SK-N-SH (cell line): ENCODE measurements at places on chromosomes 1 and 21.

GRCh38 chr1:208048904-208049303, 138.0 kb upstream of the CD34 start:
- DNase-seq, result no peak
- no peaks in the 10 kb centered on the region; the same call in 1 of the 2 replicates for H3K4me1 ChIP-seq
- no peak overlapping the region for H3K27ac ChIP-seq
- peaks cover 73% of the 10 kb centered on the region for H3K36me3 ChIP-seq

DNA sequence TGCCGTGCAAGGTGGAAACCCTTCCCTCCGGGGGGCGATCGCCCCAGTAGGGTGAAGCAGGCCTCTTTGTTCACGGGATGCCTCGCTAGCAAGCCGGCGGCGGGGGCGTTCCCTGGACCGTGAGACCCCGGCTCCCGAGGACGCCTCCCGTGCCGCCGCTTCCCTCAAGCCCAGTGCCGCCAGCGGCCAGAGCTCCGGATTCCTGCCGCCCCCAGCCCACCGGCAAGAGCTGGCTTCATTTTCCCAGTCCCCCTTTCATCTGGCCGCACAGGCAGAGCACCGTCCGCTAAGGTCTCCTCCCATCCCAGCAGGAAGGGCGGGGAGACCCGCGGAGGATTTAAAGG, 16.3 kb downstream of the IER5 start:
- H3K27ac ChIP-seq, result peak overlapping the region; percentile 98
- peak overlapping the region; percentile 80 for H3K4me3 ChIP-seq
- no peaks in the 10 kb centered on the region for H3K27me3 ChIP-seq
- H3K4me1 ChIP-seq, result peaks cover 56% of the 10 kb centered on the region
- no peak for DNase-seq

GRCh38 chr1:62613325-62613727, 16.0 kb downstream of the ANGPTL3 start:
- H3K4me1 ChIP-seq, result no peaks in the 10 kb centered on the region; the same call in 1 of the 2 replicates
- H3K27me3 ChIP-seq, result no peaks in the 10 kb centered on the region
- DNase-seq, result no peak
- H3K36me3 ChIP-seq, result peaks cover 44% of the 10 kb centered on the region

DNA sequence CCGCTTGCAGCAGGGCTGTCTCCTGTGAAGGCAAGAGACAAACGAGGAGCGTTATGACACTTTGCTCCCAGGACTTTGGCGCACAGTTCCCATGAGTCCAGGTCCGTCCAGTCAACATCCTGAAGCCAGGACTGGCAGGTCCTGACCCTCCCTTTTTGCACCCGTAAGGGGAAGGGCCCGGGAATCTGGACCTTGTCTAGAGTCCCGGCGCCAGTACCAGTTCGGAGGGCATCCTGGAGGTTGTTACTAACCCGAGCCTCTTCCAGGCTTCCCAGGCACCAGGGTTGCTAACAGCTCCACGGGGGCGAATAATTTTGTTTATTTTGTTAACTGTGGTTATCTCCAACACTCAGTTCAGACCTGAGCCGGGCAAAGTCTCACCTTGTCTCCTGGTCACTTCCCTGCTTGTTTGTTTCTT, 682 bp upstream of the RWDD3 start:
- no peaks in the 10 kb centered on the region for H3K27me3 ChIP-seq
- H3K4me3 ChIP-seq, result peak overlapping the region; percentile 86
- peak; percentile 12 for DNase-seq
- peaks cover 18% of the 10 kb centered on the region for H3K36me3 ChIP-seq
- peaks cover 17% of the 10 kb centered on the region for H3K4me1 ChIP-seq

DNA sequence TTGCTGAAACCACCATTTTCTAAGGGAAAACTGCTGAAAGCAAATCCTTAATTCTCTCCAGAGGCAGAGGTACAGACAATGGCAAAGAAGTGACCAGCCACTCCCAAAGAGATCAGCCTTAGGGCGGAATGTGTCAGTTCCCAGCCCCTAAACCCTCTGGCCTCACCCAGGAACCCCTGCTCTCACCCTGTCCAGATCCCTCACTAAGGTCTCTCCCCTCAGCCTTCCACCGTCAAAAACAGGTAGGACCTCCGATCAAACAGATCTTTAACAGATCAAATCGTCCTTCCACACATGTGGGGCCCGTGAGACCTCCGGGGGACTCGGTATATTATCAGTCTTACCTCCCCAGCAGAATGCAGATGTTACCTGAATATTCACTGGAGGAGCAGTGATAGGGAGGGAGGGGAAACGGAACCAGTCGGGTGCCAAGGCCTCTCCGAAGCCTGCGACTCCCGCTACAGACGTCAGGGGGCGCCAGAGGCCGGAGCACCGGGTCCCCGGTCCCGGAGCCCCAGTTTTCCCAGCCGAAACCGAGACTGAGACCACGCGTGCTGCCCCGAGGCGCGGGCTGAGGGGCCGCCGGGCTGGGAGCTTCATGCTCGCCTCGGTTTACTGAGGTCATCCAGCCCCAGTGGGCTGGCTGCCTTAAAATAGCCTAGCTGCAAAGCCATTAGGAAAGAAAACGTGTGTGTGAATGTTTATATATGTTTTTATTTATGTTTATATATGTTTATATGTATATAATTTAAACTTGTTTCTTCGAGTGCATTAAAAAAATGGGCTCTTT, 23.6 kb downstream of the GPA33 start:
- no peak overlapping the region for H3K27ac ChIP-seq
- H3K4me3 ChIP-seq, result peak overlapping the region; percentile 30

DNA sequence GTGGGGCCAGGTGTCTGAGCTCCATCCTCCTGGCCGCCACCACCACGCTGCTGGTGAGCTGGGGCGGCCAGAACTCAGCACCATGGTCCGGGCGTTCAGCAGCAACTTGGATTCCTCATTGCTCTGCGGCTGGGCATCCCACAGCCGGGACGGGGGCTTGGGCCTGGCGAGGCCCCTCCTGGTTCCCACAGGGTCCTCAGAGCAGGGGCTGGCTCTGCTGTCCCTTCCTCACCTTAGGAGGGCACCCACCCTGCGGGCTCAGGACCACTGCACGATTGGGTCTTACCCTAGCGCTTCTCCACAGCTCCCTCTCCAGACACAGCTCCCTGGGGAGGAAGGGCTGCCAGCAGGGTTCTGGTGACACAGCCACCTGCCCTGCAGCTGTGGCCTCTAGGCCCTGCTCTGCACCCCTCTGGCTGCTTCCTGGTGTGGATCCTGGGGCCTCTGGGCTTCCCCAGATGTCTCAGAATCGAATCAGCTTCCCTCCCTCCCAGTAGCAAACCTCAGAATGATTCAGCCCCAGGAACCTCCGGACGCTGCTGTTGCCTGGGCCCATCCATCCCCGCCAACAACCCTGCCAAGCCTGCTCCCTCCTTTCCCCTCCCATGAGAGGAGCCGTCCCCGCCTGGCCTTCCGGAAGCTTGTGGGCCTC, 25.0 kb downstream of the CRYAA start:
- H3K27ac ChIP-seq, result no peak overlapping the region
- no peaks in the 10 kb centered on the region for H3K27me3 ChIP-seq
- H3K36me3 ChIP-seq, result no peaks in the 10 kb centered on the region

- H3K36me3 ChIP-seq, result peaks cover 10% of the 10 kb centered on the region
- peaks cover 2% of the 10 kb centered on the region; the same call in 1 of the 2 replicates for H3K4me1 ChIP-seq
- DNase-seq, result no peak
- H3K27me3 ChIP-seq, result no peaks in the 10 kb centered on the region
- no peak overlapping the region for H3K27ac ChIP-seq
- H3K4me3 ChIP-seq, result no peak overlapping the region
These were observed 30.0 kb downstream of the ZNF697 start for GRCh38 chr1:119617751-119618691.

DNA sequence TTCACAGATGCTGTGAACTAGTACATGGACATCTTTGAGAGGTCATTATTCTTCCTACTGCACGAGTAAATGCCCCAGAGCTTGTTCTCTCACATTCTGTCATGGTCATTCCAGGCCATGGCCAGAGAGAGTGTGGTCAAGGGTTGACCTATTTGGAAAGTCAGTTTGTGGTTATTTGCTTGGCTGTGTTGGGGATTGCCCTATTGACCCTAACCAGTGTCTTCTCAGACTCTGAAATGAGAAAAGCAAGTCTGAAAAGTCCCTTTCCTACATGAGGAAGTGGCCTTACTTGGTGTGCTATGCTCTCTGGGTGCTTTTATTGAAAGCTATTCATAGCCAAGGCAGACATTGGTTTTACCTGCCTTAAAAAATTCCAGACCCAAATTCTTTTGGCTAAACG, 26.6 kb downstream of the CLIC6 start:
- no peak overlapping the region for H3K4me3 ChIP-seq
- no peaks in the 10 kb centered on the region for H3K4me1 ChIP-seq
- H3K27ac ChIP-seq, result no peak overlapping the region

GRCh38 chr1:235342039-235342438, 13.7 kb downstream of the GGPS1 start:
- DNase-seq, result no peak
- H3K4me3 ChIP-seq, result no peak overlapping the region
- peaks cover 14% of the 10 kb centered on the region for H3K36me3 ChIP-seq
- H3K27me3 ChIP-seq, result no peaks in the 10 kb centered on the region

- peaks cover 12% of the 10 kb centered on the region for H3K4me1 ChIP-seq
- DNase-seq, result no peak
- peaks cover 27% of the 10 kb centered on the region for H3K36me3 ChIP-seq
- no peak overlapping the region for H3K27ac ChIP-seq
- H3K27me3 ChIP-seq, result no peaks in the 10 kb centered on the region
These were observed 63.7 kb downstream of the DYRK1A start for GRCh38 chr21:37430184-37430821.

- DNase-seq, result no peak
- no peaks in the 10 kb centered on the region for H3K27me3 ChIP-seq
- H3K4me3 ChIP-seq, result no peak overlapping the region
- H3K27ac ChIP-seq, result peak overlapping the region; percentile 22; the same call in 1 of the 2 replicates
- H3K4me1 ChIP-seq, result peaks cover 5% of the 10 kb centered on the region; the same call in 1 of the 2 replicates
These were observed 490.7 kb upstream of the B3GALT2 start for GRCh38 chr1:193676996-193677549.

GRCh38 chr1:248306103-248306502, 2.9 kb upstream of the OR2T12 start:
- H3K36me3 ChIP-seq, result no peaks in the 10 kb centered on the region
- H3K4me3 ChIP-seq, result no peak overlapping the region
- DNase-seq, result no peak
- H3K4me1 ChIP-seq, result no peaks in the 10 kb centered on the region

GRCh38 chr1:234538062-234538731, 59.2 kb upstream of the TARBP1 start:
- no peaks in the 10 kb centered on the region for H3K36me3 ChIP-seq
- no peak overlapping the region for H3K4me3 ChIP-seq
- peaks cover 34% of the 10 kb centered on the region for H3K4me1 ChIP-seq
- no peak for DNase-seq
- H3K27me3 ChIP-seq, result no peaks in the 10 kb centered on the region

GRCh38 chr1:117753652-117754051, 147.8 kb downstream of the TENT5C start:
- no peaks in the 10 kb centered on the region for H3K36me3 ChIP-seq
- H3K4me1 ChIP-seq, result peaks cover 8% of the 10 kb centered on the region; the same call in 1 of the 2 replicates
- peak overlapping the region; percentile 56 for H3K4me3 ChIP-seq
- H3K27me3 ChIP-seq, result no peaks in the 10 kb centered on the region

DNA sequence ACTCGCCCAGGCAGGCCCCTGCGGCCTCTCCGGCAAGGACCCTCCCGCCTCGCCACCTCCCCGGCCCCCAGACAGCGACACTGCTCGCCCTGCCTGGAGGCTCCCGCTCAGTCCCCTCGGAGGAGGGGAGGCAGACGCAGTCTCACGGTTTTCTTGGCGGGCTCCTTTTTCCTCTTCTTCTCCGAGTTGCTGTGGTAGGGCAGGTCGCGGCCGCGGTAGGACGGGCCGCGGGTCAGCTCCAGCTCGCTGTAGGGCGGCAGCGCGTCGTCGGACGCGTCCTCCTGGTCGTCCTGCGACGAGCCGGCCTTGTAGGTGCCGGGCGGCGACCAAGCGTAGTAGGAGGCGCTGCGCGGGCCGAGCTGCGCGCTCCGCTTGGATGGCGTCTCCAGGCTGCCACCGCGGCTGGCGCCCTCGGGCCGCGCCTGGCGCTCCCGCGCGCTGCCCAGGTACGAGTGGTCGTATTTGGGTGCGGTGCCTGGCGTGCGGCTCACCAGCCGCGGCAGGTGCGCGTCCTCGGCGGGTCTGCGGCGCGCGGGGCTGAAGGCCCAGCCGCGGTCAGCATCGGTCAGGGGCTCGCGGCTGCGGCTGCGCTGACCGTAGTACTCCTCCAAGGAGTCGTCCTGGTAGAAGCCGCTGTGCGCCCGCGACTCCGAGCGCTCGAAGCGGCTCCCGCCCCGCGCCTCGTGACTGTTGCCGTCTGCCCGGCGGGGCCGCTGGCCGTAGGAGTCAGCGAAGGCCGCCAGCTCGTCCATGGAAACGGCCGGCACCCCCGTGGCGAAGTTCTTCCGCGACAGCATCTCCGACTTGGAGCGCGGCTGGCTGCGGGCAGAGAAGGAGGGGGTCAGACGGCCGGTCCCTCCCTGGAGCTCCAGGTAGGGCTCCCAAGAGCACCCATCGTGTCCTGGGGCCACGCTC, 44.8 kb upstream of the TADA1 start:
- no peak overlapping the region for H3K27ac ChIP-seq
- H3K4me1 ChIP-seq, result no peaks in the 10 kb centered on the region
- no peak overlapping the region for H3K4me3 ChIP-seq
- DNase-seq, result peak; percentile 47
- H3K27me3 ChIP-seq, result peaks cover 44% of the 10 kb centered on the region

- no peaks in the 10 kb centered on the region for H3K4me1 ChIP-seq
- no peak for DNase-seq
- H3K4me3 ChIP-seq, result no peak overlapping the region
- H3K36me3 ChIP-seq, result no peaks in the 10 kb centered on the region
These were observed 174.3 kb downstream of the SETD4 start for GRCh38 chr21:35885942-35886541.

DNA sequence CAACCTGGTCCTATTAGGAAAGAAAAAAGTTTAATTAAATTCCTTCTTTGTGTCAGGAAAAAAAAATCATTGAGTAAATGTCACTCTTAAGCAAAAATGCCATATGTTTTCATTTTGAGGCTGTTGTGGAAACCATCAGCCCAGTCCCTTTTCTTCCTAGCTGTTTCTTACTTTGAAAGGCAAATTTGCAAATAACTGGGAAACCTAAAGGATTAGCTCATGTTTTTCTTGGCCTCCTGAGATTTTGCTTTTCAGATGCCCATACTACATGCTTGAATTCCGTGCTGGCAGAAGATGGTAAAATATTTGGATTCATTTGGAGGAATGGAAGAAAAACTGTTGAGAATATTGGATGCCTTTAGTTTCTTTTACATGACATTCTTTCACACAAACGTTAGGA, 182.1 kb upstream of the ADAMTS5 start:
- H3K4me3 ChIP-seq, result no peak overlapping the region
- H3K27me3 ChIP-seq, result no peaks in the 10 kb centered on the region
- H3K36me3 ChIP-seq, result no peaks in the 10 kb centered on the region
- H3K4me1 ChIP-seq, result no peaks in the 10 kb centered on the region
- DNase-seq, result no peak
- peak overlapping the region; percentile 40; the same call in 1 of the 2 replicates for H3K27ac ChIP-seq

- peaks cover 22% of the 10 kb centered on the region for H3K4me1 ChIP-seq
- H3K27me3 ChIP-seq, result no peaks in the 10 kb centered on the region
- no peak overlapping the region for H3K4me3 ChIP-seq
- H3K36me3 ChIP-seq, result no peaks in the 10 kb centered on the region
- no peak for DNase-seq
- H3K27ac ChIP-seq, result peak overlapping the region; percentile 81; the same call in 1 of the 2 replicates
These were observed 255.1 kb upstream of the C1orf105 start for GRCh38 chr1:172165403-172165802.

GRCh38 chr1:55554611-55555010, 339.4 kb upstream of the USP24 start:
- no peaks in the 10 kb centered on the region for H3K36me3 ChIP-seq
- H3K27ac ChIP-seq, result no peak overlapping the region
- H3K4me1 ChIP-seq, result no peaks in the 10 kb centered on the region
- no peaks in the 10 kb centered on the region for H3K27me3 ChIP-seq
- H3K4me3 ChIP-seq, result no peak overlapping the region
- DNase-seq, result no peak

- H3K4me1 ChIP-seq, result peaks cover 31% of the 10 kb centered on the region
- H3K36me3 ChIP-seq, result no peaks in the 10 kb centered on the region
- DNase-seq, result no peak
- no peaks in the 10 kb centered on the region for H3K27me3 ChIP-seq
- peak overlapping the region; percentile 92 for H3K27ac ChIP-seq
These were observed 36.1 kb downstream of the PEX14 start for GRCh38 chr1:10510520-10511493.
